ENCODE measurements at places on chromosomes 7 and 10. TPM values are rescaled to one million over a fixed set of nuclear protein-coding genes. Genes with fewer than 3 reads are reported as not detected.

OGDHL gene
- not detected for total RNA-seq

- no peak overlapping the region for H3K27ac ChIP-seq
- H3K27me3 ChIP-seq: no peaks in the 10 kb centered on the region
- DNase-seq: peak; percentile 56
- H3K4me3 ChIP-seq: no peak overlapping the region
These were observed 88.4 kb upstream of the SMNDC1 start for GRCh38 chr10:110392868-110393740.

DNA sequence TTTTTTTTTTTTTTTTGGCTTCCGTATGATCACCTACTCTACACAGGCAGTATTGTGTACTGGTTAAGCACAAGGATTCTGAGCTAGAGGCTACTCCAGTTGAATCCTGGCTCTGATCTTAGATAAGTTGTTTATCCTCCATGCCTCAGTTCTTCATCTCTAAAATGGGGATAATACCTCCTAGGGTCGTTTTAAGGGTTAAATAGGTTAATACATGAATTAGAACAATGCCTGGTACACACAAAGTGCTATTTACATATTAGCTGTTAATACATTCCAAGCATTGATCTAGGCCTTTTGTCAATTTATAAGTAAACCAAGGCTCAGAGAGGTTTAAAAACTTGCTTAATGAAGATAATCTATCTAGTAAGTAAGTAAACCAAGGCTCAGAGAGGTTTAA is 59.0 kb downstream of the ST7 start:
- H3K36me3 ChIP-seq: no peaks in the 10 kb centered on the region
- H3K4me3 ChIP-seq: no peak overlapping the region
- H3K27ac ChIP-seq: no peak overlapping the region

DNA sequence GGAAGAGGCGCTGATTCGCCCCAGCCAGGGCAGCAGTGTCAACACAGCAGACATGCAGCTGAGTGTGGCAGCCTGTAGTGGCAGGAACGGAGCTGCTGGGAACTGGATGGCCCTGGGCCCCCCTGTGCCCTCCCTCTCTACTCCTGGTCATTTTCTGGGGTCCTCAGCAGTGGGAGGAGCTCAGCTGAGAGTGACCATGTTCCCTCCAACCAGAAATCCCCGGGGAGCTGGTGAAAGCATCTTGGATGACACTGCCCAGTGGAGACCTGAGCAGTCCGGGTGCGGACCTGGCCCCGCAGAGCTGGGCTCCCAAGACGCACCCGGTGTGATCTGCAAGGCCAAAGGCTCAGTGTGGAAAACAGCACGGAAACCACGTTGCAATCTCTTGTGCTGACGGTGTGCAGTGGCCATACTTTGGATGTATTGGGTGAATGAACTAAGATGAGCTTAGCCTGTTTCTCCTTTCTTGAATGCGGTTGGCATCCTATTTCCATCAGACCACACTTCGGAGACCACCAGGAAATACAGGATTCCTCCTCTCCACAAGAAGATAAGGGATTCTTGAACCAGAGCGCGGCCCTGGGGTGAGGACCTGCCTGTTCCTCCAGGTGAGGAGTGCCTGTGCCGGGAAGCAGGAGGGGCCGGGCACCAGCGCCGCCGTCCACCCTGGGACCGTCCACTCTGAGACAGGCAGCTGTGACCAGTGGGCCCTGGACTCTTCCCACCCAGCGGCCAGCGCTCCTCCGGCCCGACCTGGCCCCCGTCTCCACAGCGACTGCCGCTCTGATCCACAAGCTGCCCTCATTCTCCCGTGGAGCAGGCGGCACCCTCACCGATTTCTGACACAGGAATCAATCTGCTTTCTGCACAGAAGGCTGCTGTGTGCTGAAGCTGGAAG is 93.5 kb upstream of the DIP2C start:
- H3K36me3 ChIP-seq: no peaks in the 10 kb centered on the region
- no peak overlapping the region for H3K4me3 ChIP-seq
- peaks cover 8% of the 10 kb centered on the region for H3K4me1 ChIP-seq

JCAD gene
- 30.0 TPM for total RNA-seq

ZNF467 gene
- total RNA-seq: 3.3 TPM

DNA sequence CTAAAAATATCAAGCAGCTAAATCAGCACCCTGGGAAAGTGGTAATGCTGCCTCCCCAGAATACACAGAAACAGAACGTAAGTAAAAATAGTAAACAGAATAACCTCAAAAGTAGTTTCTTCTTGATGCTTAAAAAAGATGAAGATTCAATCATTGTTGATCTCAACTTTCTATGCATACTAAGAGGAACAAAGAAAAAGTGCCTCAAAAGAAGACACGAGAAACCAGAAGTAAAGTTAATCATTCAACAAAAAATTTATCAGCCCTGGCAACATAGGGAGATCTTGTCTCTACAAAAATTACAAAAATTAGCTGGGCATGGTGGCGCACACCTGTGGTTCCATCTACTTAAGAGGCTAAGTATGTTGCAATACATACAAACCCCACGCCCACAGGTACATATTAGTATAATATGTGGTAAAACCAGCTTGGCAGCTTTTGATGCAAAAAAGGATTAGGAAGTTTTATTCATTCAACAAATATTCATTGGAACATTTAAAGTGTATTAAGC is 153.7 kb downstream of the NRBF2 start:
- no peak overlapping the region for H3K4me3 ChIP-seq
- no peaks in the 10 kb centered on the region for H3K36me3 ChIP-seq
- no peaks in the 10 kb centered on the region for H3K4me1 ChIP-seq
- H3K27me3 ChIP-seq: no peaks in the 10 kb centered on the region
- no peak overlapping the region for H3K27ac ChIP-seq
- DNase-seq: no peak

GRCh38 chr7:12493407-12493806 is 77.1 kb upstream of the SCIN start:
- DNase-seq: no peak
- H3K27me3 ChIP-seq: no peaks in the 10 kb centered on the region
- no peak overlapping the region for H3K27ac ChIP-seq

GRCh38 chr7:66604198-66604597 is 24.5 kb upstream of the KCTD7 start:
- H3K4me3 ChIP-seq: no peak overlapping the region
- H3K27me3 ChIP-seq: no peaks in the 10 kb centered on the region
- H3K36me3 ChIP-seq: no peaks in the 10 kb centered on the region
- DNase-seq: no peak
- no peak overlapping the region for H3K27ac ChIP-seq

All from tibial nerve (tissue), 4 donors.